ENCODE measurements at places on chromosomes 3 and 15.

DNA sequence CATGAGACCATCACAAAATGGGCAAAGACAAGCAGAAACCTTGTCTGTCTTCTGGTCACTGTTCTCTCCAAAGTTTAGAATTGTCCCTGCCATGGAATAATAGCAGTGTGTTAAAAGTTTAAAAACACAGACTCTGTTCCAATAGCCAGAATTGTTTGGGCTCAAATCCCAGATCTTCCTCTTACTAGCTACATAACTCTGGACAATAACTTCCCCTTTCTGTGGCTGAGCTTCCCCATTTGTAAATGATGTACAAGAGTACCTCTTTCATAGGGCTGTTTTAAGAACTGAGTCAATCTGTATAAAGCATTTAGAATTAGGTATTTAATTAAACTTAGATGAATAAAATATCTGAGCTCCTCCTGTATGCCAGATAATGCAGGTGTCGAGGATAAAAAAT is 623.0 kb downstream of the NTRK3 start:
- no peak for DNase-seq

DNA sequence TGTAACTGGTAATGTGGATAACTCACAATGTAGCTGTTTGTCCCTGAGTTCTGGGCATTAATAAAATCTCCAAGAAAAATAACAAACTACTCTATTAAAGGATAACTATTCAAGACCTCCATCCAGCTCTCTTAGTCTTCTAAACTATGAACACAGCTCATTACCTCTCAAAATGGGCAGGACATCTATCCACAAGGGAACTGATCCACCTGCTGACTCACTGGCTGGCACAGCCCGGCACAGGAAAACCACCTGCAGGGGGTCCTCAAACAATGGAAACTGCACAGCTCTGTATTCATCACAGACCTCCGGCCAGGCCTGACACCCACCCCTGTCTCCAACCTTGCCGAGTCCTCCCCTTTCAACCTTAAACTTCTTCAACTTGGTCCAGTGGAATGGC is 255.4 kb downstream of the TJP1 start:
- no peak for DNase-seq

DNA sequence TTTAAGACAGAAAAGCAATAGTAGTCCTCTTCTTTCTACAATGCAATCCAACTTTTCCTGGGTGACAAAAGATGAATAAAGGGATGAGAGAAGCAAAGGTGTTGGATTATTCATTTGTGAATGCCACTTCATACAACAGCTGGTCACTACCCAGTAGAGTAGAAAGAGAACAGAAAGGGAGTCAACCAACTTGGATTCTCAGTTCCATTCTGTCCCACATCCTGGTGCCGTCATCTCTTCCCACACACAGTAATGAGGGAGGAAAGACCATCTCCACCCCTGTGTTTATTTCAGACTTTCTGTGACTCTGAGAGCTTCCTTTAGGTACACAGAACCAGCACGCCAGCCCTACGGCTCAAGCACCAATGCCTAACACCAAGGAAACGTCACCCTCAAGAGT is 71.0 kb downstream of the FOXP1 start:
- DNase-seq, result no peak

- no peak for DNase-seq
These were observed 6.0 kb downstream of the SETD5 start for GRCh38 chr3:9403463-9403862.

GRCh38 chr3:172771672-172772071 is 21.1 kb downstream of the ECT2 start:
- no peak for DNase-seq

DNA sequence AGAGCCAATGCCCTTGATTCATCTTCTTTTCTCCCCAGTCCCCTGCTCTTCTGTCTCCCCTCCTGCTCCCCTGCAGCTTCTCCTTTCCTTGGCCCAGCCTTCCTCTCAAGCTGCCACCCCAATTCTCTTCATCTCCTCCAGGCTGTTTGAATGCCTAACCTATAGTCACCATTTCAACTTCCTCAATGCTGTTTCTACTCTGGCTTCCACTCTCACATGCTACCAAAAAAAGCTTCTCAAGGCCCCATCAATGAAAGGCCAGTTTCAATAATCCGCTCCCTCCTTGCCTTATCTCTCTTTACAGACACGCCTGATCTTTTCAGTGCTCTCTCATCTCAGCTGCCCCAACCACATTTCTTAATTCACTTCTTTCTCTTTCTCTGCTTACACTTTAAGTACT is 212.2 kb upstream of the GPR149 start:
- DNase-seq, result no peak

- no peak for DNase-seq
These were observed 195.5 kb downstream of the BCHE start for GRCh38 chr3:165641569-165642310.

DNA sequence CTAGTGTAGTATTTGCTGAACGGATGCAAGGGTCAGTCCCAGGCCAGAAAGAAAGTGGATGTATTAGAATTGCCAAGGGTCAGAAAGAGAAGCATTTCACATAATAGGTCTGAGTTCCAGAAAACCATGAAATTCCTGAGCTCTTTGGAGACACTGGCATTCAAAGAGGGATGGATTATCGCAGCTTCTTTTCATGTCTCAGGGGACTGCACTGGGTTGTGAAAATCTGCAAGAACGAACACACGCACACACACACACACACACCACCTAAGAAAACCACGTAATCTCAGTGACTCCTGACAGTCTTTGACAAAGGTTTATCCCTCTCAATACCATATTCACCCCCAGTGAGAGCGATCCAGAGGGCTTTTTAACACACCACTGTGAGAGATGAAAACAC is 57.9 kb downstream of the TIPARP start:
- DNase-seq, result no peak

DNA sequence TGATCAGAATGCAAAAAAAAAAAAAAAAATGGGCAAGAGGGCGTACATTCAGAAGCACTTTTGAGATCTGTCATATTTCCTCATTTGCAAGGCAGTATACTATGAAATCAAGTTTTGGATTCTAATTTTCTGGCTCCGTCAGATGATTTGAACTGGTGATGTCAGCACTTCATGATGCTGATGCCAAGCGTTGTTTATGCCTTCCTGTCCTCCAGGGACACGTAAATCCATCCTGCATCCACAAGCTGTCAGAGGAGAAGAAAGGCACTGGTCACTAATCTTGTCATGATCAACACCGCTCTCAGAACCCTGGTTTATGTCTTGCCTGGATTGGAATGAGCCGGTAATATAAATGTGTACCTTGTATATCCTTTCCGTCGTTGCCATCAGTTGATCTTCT is 152.1 kb upstream of the EPHA3 start:
- DNase-seq, result no peak

- DNase-seq, result no peak
These were observed 13.8 kb upstream of the ARHGEF3 start for GRCh38 chr3:56815589-56815988.

DNA sequence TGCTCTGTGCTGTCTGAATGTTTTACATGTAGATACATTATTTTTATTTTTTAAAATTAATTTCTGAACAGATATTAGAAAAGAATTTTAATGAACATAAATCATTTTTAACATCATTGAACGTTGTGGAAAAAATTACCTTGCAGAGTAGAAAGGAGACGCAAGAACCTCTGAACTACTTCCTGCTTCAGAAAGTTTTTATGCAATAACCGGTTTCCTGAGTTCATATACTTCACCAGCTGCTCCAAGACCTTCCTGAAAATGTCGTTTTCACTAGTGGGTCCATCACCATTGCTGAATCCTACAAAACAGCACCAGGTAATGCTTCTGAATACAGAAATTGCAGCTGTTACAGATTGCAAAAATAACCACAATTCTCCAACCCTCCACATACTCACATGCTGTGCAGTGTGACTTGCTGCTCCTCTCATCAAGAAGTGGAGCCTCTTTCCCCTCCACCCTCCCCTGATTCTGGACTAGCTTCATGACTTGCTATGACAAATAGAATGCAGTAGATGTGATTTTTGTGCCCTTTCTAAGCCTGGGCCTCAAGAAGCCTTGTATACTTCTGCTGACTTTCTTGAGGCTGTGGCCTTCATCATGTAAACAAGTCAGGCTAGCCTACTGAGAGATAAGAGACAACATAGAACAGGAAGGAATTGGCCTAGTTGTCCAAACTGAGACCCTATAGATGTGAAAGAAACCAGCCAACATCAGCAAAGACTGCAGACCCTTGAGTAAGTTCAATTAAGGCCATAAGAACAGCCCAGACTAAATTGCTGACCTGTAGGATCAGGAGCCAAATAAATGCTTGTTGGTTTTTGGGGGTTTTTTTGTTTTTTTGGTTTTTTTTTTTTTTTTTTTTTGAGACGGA is 80.4 kb downstream of the TRANK1 start:
- DNase-seq, result no peak

- no peak for DNase-seq
These were observed 47.0 kb upstream of the GK5 start for GRCh38 chr3:142272200-142272891.

DNA sequence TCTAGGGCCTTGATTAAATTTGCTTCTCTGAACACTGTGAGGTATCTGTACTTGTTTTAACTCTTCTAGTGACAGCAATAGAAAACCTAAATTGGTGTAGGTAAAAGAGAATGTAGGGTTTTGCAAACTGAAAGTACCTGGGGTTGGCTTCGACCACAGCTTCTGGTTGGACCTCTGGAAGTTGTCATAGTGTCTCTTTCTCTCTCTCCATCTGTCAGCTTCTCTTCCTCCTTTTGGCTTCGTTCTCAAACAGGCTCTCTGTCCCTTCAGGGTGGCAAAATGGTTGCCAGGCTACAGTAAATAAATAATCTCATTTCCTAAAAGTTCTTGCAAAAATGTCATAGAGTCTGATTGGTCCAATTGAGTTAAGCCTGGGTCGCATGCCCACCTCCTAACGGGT is 149.3 kb upstream of the CTDSPL start:
- no peak for DNase-seq

DNA sequence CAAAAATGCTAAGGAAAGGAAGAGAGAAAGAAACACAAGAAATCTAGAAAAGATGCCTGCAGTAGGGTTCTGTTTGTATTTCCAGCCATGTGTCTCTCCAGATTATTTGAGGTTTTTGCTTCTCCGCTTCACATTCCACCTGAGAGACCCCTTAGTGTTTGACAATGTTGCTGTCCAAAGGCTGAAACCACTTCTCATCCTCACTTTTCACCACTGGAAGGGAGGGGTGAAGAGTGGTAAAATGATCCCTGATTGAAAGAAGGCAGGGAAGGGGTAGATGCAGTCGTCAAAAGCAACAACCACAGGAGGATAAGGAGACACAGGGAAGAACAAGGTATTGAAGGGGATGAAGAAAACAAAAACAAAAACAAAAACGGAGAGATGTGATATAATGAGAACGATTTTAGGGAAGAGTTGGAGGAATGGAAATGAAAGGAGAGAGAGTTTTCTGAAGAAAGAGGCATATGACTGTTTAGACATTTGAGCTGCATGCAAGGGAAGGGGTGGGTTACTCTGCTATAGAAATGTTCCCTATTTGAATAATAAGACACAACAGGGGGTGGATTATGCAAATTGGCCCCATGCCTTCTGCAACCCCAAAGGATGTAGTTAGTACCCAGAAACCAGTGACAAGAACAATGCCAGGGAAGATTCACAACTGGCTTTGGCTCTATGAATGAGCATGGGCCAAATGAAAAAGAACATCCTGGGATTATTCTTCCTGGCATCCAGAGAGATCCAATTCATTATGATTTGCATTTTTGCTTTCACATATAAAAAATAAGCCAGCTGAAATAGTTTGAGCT is 235.9 kb downstream of the GAP43 start:
- DNase-seq, result no peak

GRCh38 chr3:56864090-56864489 is 62.3 kb upstream of the ARHGEF3 start:
- DNase-seq, result no peak

DNA sequence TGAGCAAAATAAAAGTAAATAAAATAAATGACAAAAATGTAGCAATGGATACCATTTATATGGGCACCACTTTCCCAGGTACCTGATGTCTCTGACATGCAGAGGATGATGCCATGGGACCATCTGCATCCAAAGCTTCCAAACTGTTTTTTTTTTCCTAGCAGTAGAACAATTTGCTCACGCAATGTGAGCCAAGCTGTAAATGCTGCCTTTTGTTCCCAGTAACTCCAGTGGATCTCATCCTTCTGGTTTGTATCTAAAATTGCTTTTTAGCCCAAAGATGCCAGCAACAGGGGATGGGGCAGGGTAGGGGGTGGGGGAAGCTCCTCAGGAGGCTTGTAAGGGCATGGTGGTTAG is 32.7 kb downstream of the SLC12A8 start:
- no peak for DNase-seq

DNA sequence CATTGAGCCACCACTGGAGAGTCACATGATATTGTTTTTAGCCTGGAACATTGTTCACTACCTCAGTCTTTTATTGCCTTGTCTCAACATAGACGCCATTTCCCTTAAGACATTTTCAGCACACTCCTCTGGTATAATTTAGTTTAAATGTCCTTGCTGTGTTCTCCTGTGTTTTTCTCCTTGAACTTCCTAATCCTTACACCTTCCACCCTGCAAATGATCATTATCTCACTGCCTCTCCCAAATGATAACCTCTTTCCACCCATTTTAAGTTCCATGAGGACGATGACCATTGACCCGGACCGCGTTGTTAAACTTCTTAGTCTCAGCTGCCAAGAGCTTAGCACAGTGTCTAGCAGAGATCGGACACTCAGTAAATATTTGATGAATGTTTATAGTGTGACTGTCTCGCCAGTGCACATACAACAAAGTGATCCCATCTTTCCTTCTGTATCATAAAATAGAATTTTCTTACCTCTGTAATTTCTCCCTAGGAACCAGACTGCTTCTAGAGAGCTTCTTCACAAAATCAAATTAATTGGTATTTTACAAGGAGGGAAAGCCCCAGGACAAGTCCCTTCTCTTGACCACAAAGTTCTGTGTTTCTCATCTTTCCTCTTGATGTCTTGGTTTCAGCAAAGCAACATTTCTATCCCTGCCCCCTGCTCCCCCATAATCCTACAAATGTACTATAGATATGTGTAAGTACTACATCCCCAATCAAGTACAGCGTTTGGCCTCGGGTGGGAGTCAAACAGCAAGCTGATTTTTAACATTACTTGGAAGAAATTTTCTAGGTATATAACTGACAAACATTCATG is 429.6 kb downstream of the LPP start:
- DNase-seq, result peak; percentile 3

DNA sequence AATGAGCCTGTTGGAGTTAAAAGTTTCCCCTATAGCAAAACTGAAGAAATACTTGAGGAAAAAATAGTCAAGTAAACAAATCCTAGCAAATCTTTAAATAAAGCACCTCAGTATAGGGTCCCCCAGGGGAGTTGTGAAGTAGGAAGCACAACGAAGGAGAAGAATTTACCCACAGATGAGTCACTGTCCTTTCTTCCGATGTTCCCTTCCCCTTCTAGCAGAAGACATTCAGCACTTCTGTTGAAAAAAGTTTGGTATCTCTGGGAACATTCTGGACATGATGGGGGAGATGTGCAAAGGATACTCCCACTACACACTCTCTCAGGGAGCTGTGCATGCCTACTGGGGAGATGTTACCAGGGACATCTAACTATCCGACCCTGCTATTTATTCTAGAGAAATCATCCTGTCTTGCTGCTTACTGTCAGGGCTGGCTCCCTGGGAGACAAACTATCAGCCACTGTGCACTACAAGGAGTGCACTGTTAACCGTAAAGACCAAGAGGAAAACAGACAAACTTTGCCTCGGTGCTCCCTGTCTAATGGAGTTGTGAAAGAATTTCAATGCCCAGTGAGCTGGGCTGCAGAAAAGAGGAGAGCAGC is 93.8 kb downstream of the RFTN1 start:
- DNase-seq, result no peak

Data from GM20000 (cell line).